ENCODE measurements at places on chromosomes 12 and 14. TPM values are rescaled to one million over a fixed set of nuclear protein-coding genes. Genes with fewer than 3 reads are reported as not detected.

DNA sequence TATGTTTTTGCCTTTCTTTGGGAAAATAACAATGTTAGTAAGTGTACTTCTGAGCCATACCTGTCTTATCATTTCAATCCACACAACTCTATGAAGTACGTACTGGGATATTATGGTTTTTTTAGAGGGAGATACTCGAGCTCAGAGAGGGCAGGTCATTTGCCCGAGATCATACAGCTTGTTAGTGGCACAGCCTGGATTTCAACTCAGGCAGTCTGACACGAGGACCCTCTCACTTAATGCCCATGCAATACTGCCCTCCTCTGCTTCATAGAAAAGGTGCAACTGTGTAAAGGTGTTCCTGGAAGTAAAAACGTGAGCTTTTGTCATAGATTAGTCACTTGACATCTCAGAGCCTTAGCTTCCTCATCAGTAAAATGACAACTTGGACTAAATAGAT is 128.0 kb downstream of the NDUFA12 start:
- DNase-seq: no peak

GRCh38 chr12:65004270-65004669 is 116.8 kb downstream of the WIF1 start:
- no peak for DNase-seq

GRCh38 chr12:18651525-18651924 is 86.3 kb downstream of the PLCZ1 start:
- DNase-seq: no peak

GRCh38 chr12:27334042-27334720 is 1.5 kb downstream of the BMAL2 start:
- DNase-seq: no peak

GRCh38 chr12:9940375-9940774 is 8.2 kb upstream of the CLEC2A start:
- DNase-seq: no peak

DNA sequence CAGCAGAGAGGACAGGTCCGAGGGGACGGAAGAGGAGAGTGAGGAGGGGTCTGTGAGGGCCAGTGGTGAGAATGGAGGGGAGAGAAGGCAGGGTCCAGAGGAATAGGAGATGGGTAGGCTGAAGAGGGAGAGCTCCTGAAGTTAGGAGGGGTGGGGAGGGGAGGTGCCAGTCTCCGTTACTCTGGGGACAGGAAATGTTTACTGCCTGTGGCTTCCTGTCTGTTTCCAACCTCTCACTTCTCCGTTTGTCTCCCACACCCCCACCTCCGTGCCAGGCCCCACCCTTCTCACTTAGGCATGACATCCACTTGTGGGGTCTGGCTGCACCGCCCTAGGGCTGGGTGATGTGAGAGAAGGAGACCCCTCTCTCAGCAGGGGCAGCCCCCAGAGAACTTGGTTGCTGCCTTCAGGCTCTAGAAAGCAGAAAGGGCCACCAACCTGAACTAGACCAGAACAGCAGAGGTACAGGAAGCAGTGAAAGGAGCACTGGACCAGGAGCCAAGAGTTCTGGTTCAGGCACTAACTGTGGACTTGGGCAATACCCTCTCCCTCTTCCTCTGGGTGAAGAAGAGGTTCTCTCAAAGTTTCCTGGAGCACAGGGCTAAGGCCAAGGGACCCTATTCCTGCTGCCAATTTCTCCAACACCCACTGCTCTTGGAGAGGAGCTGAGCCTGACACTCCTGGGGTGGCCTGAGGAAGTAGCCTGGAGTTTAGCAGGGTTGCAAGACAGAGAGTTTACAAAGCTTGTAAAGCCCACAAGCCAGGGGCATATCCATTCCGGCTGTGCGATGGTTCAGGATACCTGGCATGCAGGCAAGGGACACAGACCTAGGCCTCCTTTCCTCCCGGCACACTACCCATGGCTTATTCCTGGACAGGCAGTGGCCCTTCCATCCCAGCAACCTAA is 5.5 kb downstream of the ITGA5 start:
- DNase-seq: no peak

DNA sequence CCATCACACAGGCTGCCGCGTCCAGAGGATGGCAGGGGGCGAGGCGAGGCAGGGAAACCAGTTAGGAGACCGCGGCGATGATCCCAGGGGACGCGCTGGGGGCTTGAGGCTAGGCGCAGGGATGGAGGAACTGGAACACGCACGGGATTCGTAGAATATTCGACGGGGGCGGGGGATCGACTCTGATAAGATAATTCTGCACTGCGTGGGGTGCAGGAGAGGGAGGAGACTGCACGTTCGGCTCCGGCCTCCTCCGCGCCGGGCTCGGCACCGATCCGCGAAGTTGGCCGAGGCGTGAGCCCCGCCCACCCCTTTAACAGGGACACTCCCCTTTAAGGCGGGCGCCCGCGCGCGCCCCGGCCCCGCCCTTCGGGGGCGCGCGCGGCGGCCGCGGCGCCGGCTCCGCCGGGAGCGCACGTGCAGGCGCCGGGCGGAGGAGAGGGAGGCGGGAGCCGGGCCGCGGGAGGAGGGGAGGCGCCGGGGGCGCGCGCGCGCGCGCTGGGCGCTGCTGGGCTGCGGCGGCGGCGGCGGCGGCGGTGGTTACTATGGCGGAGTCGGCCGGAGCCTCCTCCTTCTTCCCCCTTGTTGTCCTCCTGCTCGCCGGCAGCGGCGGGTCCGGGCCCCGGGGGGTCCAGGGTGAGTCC is at the start of gene ACVR1B:
TSS of gene ACVR1B (plus strand) at position 501 of the 644 bp plus-strand sequence. CDS start at position 546, 45 bp downstream.
- DNase-seq: peak; percentile 78

DNA sequence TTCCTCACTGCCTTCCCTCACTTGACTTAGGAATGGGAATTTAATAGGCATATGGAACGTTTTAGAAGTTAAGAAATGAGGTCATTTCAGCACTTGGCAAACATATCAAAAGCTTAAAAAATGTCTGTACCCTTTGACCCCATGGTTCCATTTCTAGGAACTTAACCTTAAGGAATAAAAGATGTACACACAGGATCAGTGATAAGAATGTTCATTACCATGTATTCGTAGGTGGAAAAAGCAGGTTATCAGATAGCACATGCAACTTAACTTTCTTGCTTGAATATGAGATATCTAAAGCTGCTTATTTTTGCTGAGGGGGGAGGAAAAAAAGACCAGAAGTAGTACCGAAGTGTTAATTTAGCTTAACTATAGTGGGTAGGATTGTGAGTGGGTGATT is 57.2 kb downstream of the TTLL5 start:
- DNase-seq: no peak

- DNase-seq: peak; percentile 51
These were observed 24.3 kb upstream of the PLEKHD1 start for GRCh38 chr14:69460093-69460701.

GRCh38 chr12:3604748-3605586 is 114.0 kb downstream of the PRMT8 start:
- DNase-seq: peak; percentile 61

GRCh38 chr12:130514149-130514551 is 176.5 kb downstream of the PIWIL1 start:
- no peak for DNase-seq

DNA sequence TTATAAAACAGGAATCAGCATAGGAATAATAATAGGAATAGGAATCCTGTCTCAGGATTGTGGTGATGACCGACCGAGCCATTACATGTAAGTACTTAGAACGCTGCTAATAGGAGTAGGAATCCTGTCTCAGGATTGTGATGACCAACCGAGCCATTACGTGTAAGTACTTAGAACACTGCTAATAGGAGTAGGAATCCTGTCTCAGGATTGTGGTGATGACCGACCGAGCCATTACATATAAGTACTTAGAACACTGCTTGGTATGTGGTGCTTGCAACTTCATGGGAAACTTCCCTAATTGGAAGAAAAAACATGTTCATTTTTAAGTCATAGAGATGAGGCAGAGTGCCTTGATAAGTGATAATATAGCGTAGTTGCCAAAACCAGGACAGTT is 30.0 kb downstream of the ELK3 start:
- DNase-seq: no peak

The LBHD2 gene
- total RNA-seq: not detected

The TPPP2 gene
- not detected for total RNA-seq
